ENCODE measurements at places on chromosomes 7 and 10. TPM values are rescaled to one million over a fixed set of nuclear protein-coding genes. Genes with fewer than 3 reads are reported as not detected.

GRCh38 chr10:5563321-5563961 lies 38.7 kb downstream of the CALML3 start:
- no peaks in the 10 kb centered on the region for H3K36me3 ChIP-seq
- H3K4me1 ChIP-seq = no peaks in the 10 kb centered on the region
- H3K27ac ChIP-seq = no peak overlapping the region
- no peak overlapping the region for H3K4me3 ChIP-seq

- no peak overlapping the region for H3K27ac ChIP-seq
- H3K4me1 ChIP-seq = no peaks in the 10 kb centered on the region
- no peaks in the 10 kb centered on the region for H3K36me3 ChIP-seq
- no peak overlapping the region for H3K4me3 ChIP-seq
- no peaks in the 10 kb centered on the region for H3K27me3 ChIP-seq
Observed at GRCh38 chr10:23813687-23814086, 374.8 kb downstream of the OTUD1 start.

GRCh38 chr10:100847440-100847839 lies 65.3 kb upstream of the SLF2 start:
- no peak overlapping the region for H3K27ac ChIP-seq
- no peak overlapping the region for H3K4me3 ChIP-seq
- no peaks in the 10 kb centered on the region for H3K36me3 ChIP-seq

DNA sequence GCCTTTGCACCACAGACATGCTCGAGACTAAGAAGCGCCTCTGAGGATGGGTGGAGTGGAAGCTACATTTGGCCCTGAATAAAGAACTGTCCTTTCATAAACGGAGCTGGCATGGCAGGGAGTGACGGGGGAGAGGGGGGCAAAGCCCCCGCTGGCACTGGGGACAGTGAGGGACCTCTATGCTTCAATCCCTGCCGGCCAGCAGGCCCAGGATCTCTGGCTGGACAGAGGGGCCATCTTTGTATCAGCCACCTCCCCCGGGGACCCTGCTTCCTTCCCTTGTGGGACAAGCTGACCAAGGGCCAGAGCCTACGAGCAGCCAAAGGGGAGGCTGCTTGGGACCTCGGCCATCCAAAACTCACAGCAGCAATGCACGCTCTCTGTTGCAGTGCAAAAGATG lies 28.2 kb upstream of the ECHDC3 start:
- no peaks in the 10 kb centered on the region for H3K27me3 ChIP-seq
- H3K27ac ChIP-seq = no peak overlapping the region
- no peak for DNase-seq
- peaks cover 19% of the 10 kb centered on the region for H3K4me1 ChIP-seq
- no peak overlapping the region for H3K4me3 ChIP-seq

DNA sequence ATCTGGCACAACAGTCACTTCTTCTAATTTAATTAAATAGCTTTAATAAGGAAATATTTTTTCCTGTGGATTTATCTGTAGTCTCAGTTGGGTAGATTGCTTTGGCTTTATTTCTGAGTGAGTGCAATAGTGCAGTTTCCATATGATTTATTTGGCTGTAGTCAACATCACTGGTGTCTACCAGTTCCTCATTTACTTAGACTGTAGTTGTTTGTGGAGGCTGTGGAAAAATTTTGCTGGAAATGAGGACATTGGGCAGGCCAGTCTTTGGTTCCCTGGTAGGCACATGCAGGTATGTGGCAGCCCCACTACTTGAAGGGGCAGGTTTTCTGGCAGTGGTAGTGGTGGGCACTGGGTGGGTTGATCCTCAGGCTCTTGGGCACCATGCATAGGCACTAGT lies 15.5 kb downstream of the TAS2R40 start:
- DNase-seq = no peak
- no peak overlapping the region for H3K4me3 ChIP-seq
- peaks cover 12% of the 10 kb centered on the region for H3K4me1 ChIP-seq
- H3K27ac ChIP-seq = no peak overlapping the region
- no peaks in the 10 kb centered on the region for H3K36me3 ChIP-seq
- H3K27me3 ChIP-seq = no peaks in the 10 kb centered on the region

- no peak overlapping the region for H3K4me3 ChIP-seq
- H3K27ac ChIP-seq = no peak overlapping the region
- no peak for DNase-seq
Observed at GRCh38 chr7:99033765-99034164, 110.1 kb downstream of the SMURF1 start.

- H3K4me1 ChIP-seq = no peaks in the 10 kb centered on the region
- no peak overlapping the region for H3K4me3 ChIP-seq
- H3K36me3 ChIP-seq = no peaks in the 10 kb centered on the region
- H3K27me3 ChIP-seq = no peaks in the 10 kb centered on the region
Observed at GRCh38 chr10:122974023-122974422, 6.2 kb upstream of the PSTK start.

DNA sequence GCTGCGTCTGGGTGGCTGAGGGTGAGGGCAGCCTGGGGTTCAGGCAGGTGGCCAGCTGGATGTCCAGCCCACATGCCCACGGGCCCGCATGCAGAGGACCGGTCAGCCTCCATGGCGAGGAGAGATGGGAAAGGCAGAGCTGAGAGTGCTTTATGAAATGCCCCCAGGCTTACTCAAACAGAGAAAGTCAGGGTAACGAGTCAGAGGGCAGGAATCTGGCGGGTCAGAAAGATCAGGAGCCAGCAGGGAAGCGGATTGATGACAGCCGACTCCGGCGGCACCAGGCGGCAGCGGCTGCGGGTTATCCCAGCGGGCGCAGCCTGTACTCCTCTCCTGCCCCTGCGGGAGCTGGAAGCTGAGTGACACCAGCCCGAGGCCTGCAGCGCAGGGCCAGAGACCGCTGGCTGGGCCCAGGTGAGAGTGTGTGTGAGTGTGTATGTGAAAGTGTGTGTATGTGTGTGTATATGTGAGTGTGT lies 13.4 kb downstream of the SLC13A4 start:
- no peak overlapping the region for H3K4me3 ChIP-seq
- H3K36me3 ChIP-seq = no peaks in the 10 kb centered on the region
- no peak for DNase-seq
- H3K27ac ChIP-seq = no peak overlapping the region
- no peaks in the 10 kb centered on the region for H3K4me1 ChIP-seq
- H3K27me3 ChIP-seq = no peaks in the 10 kb centered on the region

DNA sequence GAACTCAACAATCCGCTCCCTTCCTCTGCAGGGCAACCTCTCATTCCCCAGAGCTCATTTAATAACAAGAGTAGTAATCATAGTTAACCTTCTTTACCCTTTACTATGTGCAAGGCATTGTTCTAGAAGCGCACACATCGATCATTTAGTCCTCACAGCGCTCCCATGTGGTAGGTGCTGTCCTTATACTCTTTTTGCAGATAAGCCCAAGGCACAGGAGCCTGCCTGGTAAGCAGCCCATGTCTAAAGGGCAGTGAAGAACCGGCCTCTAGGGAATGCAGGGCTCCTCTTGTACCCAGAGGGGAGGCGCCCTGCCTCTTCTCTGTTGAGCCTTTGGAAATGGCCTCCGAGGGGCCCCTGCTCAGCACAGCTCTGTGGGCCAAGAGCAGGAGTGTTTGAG lies 14.3 kb downstream of the CHST3 start:
- H3K27ac ChIP-seq = no peak overlapping the region
- H3K4me1 ChIP-seq = peaks cover 7% of the 10 kb centered on the region
- no peaks in the 10 kb centered on the region for H3K36me3 ChIP-seq
- H3K27me3 ChIP-seq = no peaks in the 10 kb centered on the region
- no peak for DNase-seq
- H3K4me3 ChIP-seq = no peak overlapping the region

DNA sequence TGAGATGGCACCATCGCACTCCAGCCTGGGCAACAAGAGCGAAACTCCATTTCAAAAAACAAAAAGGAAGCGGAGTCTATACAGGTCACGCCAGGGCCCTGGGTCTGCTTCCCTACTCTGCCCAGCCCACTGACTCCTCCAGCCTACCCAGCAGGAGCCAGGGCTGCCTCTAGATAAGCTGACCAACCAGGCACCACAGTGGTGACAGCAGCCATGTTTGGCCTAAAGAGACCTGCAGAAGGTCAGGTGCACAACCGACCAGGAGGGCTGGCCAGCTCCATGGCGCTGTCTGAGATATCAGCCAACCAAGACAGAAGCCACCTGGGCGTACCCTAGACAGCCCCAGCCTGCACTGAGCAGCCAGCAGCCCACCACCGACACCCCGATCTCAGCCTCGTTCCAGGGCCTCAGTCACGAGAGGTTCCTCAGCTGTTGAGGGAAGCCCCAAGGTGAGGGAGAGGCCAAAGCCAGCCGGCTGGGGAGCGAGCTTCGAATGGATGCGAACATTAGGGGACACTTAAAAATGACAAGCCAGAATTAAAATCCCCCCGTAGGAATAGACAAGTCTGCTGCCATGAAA lies 24.4 kb upstream of the PWWP2B start:
- no peak for DNase-seq
- no peak overlapping the region for H3K27ac ChIP-seq
- H3K4me3 ChIP-seq = no peak overlapping the region

DNA sequence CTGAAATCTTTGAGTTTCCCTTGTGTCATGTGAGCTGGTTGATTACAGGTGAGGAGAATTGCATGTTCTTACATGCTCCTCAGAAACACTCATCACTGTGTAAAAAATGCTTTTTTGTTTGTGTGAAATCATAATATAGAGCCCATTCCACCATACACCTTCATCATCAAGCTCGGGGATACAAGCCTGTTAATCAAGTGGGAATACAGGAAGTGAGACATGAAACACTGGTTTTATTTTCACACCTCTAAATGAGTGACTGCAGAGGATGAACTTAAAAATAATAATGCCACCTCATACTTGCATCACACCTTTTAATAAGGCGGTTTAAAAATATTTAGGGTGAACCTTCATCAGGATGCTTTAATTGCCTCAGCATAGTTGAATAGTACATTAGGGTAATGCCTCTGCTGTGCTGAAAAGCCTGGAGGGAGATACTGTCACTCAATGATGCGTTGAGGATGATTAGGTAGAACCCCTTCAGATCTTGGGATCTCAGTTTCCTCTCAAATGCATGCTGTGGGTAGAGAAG lies 164.6 kb downstream of the AUTS2 start:
- no peak overlapping the region for H3K27ac ChIP-seq
- H3K36me3 ChIP-seq = no peaks in the 10 kb centered on the region
- no peaks in the 10 kb centered on the region for H3K4me1 ChIP-seq
- no peak for DNase-seq

Gene GIMAP8
- 8.8 TPM for total RNA-seq

Gene GJD4
- total RNA-seq = not detected

Gene ODAD2
- total RNA-seq = 0.17 TPM

Gene FAM25C
- not detected for total RNA-seq

Gene PDAP1
- total RNA-seq = 11.6 TPM

Gene CPVL
- total RNA-seq = 12.0 TPM

Gene ZNF862
- 5.2 TPM for total RNA-seq

Gene NAPEPLD
- total RNA-seq = 31.9 TPM
